AG10803 (cell line): ENCODE measurements at places on chromosomes 5 and 9.

- DNase-seq = no peak
These were observed 1.3 kb upstream of the TMEM210 start for GRCh38 chr9:137172901-137173795.

GRCh38 chr5:124986170-124986569 is 239.7 kb upstream of the ZNF608 start:
- DNase-seq = no peak

DNA sequence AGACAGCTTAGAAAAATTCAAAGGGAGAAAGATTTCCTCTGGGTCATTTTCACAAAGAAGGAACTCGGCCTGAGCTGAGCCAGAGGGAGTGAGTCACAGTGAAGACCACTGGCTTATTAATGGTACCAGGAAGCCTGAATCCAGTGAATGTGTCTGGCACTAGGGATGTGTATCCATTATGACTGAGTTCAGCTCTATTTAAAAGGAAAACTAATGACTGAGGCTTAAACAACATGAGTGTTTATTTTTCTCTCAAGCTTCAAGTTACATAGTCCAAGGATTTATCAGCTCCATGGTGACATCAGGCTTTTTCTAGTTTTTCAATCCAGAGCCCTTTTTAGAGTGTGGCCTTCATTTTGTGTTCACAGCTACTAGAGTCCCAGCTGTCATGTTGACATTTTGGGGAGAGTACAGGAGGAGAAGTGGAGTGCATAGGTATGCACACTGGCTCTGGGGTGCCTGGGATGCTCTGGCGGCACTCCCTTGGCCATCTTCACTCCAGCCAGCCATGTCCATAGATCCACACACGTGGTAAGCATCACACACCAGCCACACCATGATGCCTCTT is 159.5 kb upstream of the ERCC6L2 start:
- no peak for DNase-seq

- DNase-seq = peak; percentile 42
These were observed 22.1 kb upstream of the GALNT10 start for GRCh38 chr5:154168395-154168794.

DNA sequence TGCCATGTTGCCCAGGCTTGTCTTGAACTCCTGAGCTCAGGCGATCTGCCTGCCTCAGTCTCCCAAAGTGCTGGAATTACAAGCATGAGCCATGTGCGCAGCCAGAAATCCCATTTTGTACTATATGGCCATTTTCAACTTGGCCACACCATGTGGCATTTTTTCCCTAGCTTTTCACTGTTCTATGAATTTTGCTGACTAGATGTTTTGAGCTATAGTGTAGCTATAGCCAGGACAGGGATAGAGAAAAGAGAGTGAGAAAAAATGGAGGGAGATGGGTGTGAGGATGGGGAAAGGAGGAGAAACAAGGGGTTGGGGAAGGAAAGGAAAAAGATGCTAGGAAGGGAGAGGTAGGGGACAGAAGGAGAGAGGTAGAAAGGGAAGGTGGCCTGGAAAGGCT is 46.4 kb downstream of the DMXL1 start:
- DNase-seq = no peak

DNA sequence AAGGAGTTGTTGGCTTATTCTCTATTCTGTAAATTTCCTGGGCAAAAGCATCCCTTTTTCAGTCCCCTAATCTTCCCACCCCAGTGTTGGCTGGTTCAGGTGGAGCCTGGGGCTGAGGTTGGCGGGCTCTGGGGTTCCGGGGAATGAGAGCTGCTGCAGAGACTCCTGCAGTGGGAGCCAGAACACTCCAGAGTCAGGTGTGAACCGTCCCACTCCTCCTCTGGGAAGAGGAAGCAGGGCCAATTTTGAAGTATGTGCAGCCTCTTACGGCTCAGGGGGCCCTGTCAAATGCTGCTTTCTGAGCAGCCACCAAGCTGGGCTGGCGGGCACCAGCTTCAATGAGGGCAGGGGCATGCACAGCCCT is 42.8 kb downstream of the JADE2 start:
- DNase-seq = no peak

DNA sequence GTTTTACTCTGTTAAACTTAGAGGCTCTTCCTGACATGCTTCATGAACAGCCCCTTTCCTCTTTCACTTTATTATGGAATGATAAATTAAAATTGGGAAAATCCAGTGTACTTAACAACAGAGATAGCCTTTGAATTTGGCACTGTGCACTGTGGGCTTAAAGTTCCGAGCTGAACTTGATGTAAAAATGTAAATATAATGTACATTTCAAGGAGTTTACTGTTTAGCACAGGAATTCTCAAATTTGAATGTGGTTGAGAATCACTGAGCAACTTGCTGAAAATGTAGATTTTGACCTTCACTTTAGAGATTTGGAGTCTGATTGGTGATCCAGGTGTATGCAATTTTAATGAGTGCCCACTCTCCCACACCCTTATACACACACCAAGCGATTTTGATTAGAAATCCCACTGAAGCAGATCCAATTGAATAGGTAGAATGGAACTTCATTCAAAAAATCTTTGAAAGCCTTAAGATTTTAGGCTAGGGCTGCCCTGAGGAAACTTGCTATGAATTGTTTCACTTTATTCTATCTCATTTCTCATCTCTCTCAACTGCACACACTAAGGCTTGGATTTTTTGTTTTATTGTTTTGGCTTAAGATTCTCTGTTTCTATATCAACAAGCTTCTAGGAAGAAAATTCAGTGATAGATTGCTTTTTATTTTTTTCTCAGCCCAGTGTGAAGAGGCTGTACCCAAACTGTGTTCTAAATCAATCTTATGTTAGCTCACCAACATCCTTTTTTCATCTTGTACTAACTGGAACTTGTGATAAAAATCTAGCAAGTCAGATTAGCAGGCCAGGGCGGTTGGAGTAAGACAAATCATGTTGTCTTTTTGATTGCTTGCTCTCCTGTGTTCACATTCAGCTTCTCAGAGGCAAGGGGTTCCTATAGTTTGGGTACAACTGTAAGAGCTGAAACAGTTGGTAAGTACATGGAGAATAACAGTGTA is 22.9 kb downstream of the NUDT12 start:
- DNase-seq = no peak

- no peak for DNase-seq
These were observed 9.4 kb upstream of the TNFAIP8 start for GRCh38 chr5:119346394-119346793.

DNA sequence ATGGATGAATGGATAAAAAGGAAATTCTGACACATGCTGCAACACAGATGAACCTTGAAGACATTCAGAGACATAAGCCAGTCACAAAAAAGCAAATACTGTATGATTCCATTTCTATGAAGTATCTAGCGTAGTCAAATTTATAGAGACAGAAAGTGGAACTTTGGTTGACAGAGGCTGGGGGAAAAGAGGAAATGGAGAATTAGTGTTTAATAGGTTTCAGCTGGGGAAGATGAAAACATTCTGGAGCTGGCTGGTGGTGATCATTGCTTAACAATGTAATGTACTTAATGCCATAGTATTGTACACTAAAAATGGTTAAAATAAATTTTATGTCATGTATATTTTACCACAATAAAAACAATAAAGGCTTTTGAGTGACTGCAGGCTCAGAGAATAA is 24.2 kb downstream of the PPIC start:
- DNase-seq = peak; percentile 39

- no peak for DNase-seq
These were observed 3.8 kb upstream of the PTGS1 start for GRCh38 chr9:122367065-122367464.

GRCh38 chr9:21751998-21752397 is 50.4 kb upstream of the MTAP start:
- DNase-seq = no peak

DNA sequence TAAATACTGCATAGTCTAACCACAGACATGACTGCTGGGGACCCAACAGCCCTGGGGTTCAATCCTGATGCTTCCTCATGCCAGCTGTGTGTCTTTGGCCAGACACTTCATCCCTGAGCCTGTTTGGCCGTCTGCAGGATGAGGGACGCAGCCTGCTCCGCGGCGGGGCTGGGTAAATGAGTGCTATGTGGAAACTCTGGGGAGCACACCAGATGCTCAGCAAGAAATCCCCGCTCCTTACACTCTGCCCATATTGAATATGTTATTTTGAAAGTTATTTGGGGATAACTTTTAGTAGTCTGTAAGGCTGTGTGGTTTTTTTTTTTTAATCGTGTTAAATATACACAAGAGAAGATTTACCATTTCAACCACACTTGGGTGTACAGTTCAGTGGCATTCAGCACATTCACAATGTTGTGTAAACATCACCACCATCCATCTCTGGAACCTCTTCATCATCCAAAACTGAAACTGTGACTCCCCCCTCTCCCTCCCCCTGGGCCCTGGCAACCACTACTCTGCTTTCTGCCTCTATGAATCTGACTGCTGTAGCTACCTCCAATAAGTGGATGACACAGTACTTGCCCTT is 42.7 kb downstream of the SH3PXD2B start:
- peak; percentile 85 for DNase-seq

GRCh38 chr9:29697011-29697410 is 2123.7 kb upstream of the C9orf72 start:
- DNase-seq = no peak

- peak; percentile 85 for DNase-seq
These were observed 626 bp upstream of the FST start for GRCh38 chr5:53479590-53480415.

DNA sequence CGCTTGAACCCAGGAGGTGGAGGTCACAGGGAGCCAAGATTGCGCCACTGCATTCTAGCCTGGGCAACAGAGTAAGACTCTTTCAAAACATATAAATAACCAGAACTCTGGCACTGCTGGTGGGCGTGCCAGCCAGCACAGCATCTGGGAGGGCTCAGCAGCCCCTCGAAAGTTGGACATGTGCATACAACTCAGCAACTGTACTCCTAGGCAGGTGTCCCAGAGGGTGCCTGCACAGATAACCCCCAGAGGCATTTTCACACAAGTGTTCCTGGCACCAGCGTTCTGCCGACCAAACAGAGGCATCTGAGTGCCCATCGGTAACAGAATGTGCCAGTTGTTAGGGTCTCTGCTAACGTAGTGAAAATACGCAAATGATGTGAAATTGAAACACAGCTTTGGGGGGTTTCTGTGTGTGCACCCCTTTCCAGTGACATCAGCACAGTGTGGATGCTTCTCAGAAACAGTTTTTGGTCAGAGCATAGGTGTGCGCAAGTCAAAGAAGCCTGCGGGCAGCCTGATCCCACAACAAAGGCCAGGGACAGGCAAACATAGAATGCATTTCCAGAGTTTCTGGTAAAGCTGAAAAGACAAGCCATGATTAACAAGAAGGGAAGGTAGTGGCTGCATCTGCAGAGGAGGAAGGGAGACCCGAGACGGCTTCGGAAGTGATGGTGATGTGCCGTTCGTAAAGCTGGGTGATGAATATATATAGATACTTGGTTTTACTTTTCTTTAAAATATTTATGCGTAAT is 190.2 kb downstream of the CACNA1B start:
- no peak for DNase-seq

- no peak for DNase-seq
These were observed 204.2 kb upstream of the CD180 start for GRCh38 chr5:67400752-67401151.

GRCh38 chr9:106962615-106963363 is 99.8 kb downstream of the ZNF462 start:
- DNase-seq = no peak
